Stimulated activated CD8-positive, alpha-beta memory T cell treated with anti-CD3 and anti-CD28 coated beads, Interleukin-15, amount 100 ng/mL, for 4 hours (primary cell): ENCODE measurements at places on chromosomes 12 and 14.

DNA sequence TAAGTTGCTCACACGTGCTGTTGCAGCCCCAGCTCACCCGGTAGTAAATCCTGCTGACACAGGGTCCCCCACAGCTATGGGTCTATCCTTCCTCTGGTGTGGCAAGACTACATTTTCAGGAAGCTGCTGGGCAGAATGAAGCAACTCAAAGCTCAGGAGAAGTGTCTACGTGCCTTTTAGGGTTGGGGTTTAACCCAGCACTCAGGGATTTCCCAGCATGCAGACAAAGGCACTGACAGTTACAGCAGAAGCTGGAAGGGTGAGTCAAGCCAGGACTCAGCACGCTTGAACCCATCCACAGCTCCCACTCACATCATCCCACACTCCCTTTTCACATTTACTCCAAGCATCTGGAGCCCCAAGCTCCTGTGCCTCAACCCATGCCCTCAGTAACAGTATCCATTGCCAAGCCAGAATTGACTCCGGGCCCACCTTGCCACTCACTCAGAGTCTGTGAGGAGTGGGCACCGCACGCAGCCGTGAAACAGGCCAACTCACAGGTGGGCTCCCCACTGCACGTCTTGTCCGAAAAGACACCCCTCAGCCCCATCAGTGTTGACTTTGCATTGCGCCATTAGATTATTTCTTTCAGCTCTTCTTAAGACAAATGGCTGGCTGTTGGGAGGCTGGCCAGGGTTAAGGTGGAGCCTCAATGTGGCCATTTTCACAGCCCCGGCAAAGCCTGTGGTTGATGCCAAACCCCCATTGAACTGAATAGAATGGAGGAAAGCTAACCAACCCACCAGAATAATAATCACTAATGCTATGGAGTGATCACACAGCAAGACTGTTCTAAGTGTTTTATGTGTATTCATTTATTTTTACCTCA, 59.6 kb downstream of the ZFP36L1 start:
- DNase-seq = no peak

DNA sequence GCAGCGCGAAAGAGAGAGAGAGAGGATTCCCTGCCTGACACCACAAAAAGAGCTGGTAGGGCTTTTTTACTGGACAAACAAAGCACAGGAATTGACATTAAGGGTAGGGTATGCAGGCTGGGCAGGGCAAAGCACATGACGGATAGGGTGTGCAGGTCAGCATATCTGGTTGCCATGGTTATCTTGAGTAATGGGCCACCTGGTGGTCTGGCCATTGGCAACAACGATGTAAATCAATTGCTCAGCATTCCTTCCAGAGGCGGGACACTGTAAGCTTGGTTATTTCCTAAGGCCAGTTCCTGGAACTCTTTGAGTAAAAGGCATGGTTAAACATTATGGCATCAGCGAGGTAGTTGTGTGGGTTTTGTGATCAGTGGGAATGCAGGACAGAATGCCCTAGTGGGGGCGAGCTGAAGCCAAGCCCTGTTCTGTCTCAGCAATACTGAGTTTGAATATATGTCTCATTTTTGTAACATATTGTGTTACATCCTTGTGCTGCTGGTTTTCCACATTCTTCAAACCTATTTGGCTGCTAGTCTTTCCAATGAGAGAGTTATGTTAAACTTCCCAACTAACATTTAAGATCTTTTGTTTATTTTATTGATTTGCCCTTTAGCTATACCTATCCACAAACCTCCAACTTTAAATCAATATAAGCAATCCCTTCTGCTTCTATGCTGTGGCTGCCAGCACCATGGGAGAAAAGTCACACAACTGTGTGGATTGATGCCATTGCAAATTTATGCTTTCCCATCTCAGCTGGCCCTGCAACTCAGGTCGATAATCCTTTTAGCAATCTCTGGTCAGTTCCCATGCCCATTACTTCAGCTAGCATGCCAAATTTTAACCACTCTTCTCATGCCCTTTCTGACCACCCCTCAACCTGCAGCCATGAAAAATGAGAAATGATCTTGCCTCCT, 396.7 kb upstream of the PDE3A start:
- no peak for DNase-seq

DNA sequence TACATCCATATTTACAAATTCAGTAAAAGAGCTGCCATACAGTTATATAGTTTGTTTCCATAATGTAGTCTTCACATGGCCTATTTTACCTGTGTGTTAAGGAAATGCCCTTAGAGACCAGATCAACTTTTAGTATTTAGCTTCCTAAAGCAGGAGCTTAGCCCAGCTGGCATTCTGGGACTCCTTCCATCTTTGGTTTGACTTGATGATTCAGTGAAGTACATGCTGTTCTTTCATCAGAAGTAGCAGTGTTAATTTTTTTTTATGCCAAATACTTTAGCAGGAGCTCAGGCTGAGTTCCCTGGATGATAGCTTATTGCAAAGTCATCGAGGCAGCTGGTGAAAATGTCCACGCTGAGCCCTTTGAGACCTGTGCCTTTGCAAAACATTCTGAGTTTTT, 101.0 kb downstream of the FOXG1 start:
- DNase-seq = no peak

DNA sequence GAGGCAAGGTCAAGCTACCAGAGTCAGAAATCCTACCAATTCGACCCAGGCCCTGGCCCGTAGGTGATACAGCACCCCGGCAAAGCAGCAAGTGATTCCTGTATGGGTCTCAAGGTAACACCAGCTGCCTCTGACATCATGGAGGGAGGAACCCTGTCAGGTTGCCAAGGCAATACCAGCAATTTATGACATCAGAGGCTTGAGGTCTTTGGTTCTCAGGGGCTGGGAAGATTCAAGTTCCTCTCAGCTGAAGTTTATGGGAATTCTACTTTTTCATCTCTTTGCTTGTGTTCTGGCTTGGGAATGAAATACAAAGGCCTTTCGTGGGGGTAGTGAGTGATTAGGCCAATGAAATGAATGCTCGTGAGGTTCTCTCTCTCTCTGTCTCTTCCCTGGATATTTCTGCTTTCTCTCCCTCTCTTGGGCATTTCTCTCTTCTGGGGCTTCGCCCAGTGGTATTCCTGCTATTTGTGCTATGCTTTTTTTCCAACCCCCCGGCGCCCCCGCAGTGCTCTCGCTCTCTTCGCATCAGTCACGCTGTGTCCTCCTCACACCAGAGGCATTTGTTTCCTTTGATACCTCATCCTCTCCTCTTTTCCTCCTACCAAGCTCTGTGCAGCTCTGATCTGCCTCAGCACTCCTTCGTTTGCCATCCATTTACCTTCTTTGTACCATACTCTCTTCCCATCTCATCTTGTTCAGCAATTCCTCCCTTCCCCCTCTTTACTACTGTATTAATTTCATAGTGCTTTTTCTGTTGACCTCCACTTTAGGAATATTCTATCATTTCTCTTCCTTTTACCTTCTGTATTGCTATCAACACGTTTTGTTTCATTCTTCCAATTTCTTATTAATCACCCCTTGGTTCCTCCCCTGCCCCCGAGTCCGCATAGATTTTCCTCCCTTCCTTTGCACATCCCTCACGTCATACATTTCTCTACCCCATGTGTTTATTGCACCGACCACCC, 2.9 kb downstream of the ZFHX2 start:
- DNase-seq = no peak
